ENCODE measurements at places on chromosomes 13 and 19.

- DNase-seq: no peak
Measured at GRCh38 chr19:18483119-18483890, 38.6 kb downstream of the ELL start.

GRCh38 chr13:47976325-47976724, 24.7 kb downstream of the SUCLA2 start:
- no peak for DNase-seq

DNA sequence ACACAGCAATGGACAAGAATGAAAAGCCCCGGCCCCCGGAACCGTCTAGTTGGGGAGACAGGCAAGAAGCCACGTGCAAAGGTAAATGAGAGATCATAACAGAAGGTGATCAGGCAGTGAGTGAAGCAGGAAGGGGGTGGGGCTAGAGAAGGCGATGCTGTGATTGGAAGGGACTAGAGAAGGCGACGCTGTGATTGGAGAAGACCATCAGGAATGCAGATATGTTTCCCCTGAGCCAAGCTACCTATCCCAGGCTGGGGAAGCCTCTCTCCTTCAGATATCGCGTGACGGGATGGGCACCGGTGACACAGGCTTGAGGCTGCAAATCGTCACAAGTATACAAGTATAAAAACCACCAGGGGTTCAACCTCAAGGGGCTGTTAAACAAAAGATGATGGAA, 21.8 kb downstream of the DCAF15 start:
- no peak for DNase-seq

DNA sequence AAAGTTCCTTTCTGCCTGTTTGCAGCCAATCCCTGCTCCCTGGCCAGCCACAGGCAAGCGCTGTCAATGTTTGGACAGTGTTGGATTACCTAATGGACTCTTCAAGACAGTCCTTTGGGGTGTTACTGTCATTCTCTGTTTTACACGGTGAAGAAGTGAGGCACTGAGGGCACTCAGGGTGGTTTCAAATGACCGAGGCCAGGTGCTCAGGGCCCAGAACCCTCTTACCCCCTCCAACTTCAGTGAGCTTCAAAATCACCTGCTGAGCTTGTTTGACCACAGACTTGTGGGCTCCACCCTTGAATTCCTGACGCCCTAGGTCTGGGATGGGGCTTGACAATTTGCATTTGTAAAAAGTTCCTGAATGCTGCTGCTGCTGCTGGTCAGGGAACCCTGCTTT, 97.9 kb downstream of the GGACT start:
- no peak for DNase-seq

GRCh38 chr13:44906713-44907112, 82.6 kb downstream of the NUFIP1 start:
- no peak for DNase-seq

GRCh38 chr13:53052675-53053074, 24.1 kb downstream of the OLFM4 start:
- no peak for DNase-seq

Measured in activated CD8-positive, alpha-beta memory T cell treated with anti-CD3 and anti-CD28 coated beads for 48 hours (primary cell).